ENCODE measurements at places on chromosomes 13 and 19. TPM values are rescaled to one million over a fixed set of nuclear protein-coding genes. Genes with fewer than 3 reads are reported as not detected.

KLC3 gene
- 0.41 TPM for polyA plus RNA-seq

BST2 gene
- polyA plus RNA-seq, result 11.4 TPM

ERICH6B gene
- polyA plus RNA-seq, result 1.3 TPM

HIPK4 gene
- polyA plus RNA-seq, result 1.6 TPM

KIR2DL4 gene
- not detected for polyA plus RNA-seq

TMPRSS9 gene
- 0.67 TPM for polyA plus RNA-seq

PSG4 gene
- not detected for polyA plus RNA-seq

C19orf38 gene
- polyA plus RNA-seq, result 3.7 TPM

FDX2 gene
- polyA plus RNA-seq, result 19.4 TPM

NXNL1 gene
- polyA plus RNA-seq, result not detected

DCAF15 gene
- 21.5 TPM for polyA plus RNA-seq

- no peak for DNase-seq
Observed at GRCh38 chr13:36068566-36068965, 62.6 kb downstream of the DCLK1 start.

DNA sequence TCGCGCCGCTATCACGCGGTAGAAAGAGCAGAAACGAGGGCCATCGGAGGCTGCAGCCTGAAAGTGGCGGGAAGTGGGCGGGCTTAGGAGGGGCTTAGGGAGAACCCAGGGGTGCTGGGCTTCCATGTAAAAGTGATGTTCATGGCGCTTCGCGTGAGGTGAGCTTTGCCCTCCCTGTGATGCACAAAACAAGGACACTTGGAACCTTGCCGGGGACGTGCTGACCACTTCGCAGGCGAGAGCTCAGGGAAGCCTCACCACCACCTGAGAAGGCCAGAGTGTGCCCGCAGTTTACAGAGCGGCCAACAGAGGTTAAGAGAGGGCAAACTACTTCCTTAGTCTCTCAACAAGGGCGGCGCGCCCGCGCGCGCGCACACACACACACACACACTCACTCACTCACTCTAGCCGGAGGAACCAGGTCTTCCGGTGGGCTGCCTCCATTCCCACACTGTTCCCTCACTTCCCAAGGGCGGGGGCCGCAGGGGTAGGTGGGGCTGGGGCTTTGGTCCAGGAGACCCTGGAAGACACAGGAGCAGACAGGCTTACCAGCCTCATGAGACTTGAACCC is 651 bp downstream of the GAPDHS start:
- no peak for DNase-seq

DNA sequence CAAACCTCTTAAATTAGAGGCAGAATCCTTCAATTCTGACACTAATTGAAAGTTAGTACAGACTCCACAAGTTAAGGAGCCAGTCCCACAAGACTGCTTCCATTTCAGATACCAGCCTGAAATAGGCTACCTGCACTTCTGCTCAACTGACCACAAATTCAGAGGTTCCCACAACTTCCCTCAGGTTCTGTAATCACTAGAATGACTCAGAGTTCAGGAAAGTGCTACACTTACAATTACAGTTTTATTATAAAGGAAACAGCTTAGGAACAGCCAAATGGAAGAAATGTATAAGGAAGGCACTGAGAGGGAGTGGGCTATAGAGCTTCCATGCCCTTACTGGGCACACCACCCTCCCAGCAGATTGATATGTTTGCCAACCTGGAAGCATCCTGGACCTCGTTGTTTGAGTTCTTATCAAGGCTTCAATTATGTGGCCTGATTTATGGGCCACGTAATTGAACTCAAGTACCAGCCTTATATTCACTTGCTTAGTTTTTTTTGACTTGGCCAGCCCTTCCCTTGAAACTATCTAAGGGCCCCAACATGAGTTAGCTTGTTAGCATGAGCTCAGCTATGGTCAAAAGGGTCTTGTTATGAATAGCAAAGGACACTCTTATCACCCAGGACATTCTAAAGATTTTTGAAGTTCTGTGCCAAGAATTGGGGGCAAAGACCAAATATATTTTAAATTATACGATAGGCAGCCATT is 25.9 kb downstream of the NBEA start:
- DNase-seq, result no peak

DNA sequence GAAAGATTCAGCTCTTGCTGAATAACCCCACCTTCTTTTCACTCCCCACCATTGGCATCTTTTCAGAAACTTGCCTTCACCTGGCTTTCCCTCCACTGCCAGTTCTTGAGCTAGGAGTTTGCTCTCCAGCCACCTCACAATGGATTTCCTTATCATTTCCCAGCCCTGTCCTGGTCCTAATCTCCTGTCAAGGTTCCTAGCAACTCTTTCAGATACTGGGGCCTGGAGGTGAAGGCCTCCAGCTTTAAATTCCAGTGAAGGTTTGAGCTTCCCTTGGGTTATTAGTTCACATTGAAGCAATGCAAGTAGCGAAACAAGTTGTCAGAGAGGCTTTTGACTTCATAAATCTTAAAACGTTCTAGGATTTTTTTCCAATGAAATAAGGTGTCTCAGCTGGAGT is 320.8 kb upstream of the MAB21L1 start:
- no peak for DNase-seq

DNA sequence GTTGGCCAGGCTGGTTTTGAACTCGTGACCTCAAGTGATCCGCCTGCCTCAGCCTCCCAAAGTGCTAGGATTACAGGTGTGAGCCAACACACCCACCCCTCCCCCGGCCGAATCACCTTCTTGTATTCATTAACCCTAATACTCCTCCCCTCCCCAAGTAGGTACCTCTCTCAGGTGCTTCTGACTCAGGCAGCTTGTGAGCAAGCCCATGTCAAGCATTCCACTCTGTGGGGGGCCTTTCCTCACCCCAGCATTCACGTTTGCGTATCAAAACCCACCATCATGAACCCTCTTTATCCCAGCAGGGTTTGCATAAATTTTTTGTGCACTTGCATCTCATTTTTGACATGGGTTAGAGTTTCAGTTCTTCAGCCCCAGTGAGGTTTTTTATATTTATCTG is 23.6 kb upstream of the RFXAP start:
- DNase-seq, result no peak

- no peak for DNase-seq
Observed at GRCh38 chr19:33806434-33806881, 9.8 kb downstream of the KCTD15 start.

- no peak for DNase-seq
Observed at GRCh38 chr13:39542361-39542760, 60.6 kb downstream of the LHFPL6 start.

DNA sequence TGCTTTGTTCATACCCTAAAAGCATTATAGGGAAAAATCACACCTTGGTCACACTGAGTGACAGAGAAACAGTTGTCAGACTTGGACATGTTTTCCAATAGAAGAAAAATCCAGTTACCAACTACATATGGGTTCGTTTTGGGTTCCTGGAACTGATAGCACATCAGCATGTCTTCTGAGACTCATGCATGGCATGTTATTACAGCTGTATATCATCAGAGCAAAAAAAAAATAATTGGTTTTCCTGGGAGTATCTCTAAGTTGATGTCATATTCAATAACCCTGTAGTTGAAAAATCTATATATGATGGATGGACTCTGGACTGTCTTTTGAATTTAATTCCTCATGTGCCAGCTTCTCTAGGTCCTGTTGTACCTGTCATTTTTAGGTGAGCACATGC is 211.6 kb downstream of the DNAJC15 start:
- DNase-seq, result no peak

GRCh38 chr13:112102243-112102642 is 35.3 kb downstream of the SOX1 start:
- no peak for DNase-seq

DNA sequence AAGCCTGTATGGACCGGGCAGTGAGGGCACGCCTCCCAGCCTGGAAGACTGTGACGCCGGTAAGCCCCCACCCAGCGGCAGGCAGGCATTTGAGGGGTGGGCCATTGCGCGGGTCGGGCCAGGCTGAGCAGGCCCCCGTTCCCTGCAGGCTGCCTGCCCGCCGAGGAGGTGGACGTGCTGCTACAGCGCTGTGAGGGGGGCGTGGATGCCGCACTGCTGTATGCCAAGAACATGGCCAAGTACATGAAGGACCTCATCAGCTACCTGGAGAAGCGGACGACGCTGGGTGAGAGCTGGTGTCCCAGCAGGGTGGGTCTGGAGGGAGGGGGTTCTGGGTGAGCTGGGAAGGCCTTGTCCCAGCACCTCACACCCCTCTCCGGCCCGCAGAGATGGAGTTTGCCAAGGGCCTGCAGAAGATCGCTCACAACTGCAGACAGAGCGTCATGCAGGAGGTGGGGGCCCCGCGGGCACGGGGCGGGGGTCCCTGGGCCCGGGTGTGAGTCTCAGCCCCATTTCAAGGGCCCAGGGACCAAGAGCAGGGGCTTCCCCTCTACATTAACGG is 7.1 kb downstream of the ARHGAP45 start:
- no peak for DNase-seq

GRCh38 chr13:72368031-72368430 is 359.4 kb downstream of the MZT1 start:
- DNase-seq, result no peak

DNA sequence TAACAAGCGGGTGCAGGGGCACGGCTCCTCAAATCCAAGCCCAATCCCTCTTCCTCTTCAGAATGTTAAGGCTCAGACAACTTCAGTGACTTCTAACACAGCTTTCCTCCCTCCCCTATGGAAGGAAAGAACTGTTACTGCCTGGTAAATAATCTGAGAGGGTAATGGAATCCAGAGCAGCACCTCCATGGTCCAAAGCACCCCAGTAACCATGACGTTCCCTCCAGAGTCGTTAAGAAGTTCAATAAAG is 969 bp downstream of the AKT2 start:
- no peak for DNase-seq

DNA sequence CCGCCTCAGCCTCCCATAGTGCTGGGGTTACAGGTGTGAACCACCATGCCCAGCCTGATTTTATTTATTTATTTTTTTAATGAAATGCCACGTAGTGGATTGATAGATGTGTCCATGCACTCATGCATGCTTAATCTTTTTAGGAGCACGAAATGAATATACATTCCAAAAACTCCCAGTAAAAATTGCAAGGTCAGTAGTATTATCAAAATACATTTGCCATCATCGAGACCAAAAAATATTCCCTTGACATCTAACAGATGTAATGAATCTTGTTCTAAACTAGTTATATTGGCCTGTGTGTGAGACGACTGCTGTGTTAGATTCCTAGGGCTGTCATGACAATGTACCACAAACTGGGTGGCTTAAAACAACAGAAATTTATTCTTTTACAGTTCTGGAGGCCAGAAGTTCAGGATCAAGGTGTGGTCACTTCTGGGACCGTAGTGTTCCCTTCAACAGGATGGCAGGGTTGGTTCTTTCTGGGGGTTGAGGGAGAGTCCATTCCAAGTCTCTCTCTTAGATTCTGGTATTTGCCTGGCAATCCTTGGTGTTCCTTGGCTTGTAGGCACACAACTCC is 56.1 kb upstream of the UBL3 start:
- DNase-seq, result no peak

GRCh38 chr13:60327511-60327910 is 69.5 kb upstream of the TDRD3 start:
- peak; percentile 17 for DNase-seq

DNA sequence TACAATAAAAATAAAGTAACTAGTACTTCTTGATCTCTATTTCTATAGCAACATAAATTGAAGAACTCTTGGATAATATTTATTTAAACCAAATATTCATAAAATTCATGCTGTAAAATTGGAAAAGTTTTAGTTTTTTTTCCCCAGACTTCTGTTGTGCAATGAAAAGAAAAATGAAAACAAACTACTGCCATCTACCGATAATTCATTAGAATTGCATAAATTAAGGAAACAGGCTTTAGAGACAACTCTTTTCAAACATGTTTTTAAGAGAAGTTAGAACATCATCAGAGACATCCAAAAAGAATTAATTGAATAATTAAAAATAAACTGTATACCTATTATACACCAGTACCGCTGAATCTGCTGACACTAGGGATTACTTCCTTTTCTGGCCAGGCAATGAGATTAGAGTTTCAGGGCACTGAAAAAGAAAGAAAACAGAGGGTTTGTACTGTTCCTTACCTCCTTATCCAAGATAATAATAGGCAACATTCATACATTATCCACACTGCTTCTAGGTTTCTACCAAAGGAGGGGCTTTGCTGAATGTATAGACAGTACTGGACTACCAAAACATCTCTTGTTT is 4.9 kb downstream of the CCDC122 start:
- DNase-seq, result peak; percentile 10

GRCh38 chr13:64130171-64130570 is 2714.5 kb upstream of the PCDH20 start:
- no peak for DNase-seq

DNA sequence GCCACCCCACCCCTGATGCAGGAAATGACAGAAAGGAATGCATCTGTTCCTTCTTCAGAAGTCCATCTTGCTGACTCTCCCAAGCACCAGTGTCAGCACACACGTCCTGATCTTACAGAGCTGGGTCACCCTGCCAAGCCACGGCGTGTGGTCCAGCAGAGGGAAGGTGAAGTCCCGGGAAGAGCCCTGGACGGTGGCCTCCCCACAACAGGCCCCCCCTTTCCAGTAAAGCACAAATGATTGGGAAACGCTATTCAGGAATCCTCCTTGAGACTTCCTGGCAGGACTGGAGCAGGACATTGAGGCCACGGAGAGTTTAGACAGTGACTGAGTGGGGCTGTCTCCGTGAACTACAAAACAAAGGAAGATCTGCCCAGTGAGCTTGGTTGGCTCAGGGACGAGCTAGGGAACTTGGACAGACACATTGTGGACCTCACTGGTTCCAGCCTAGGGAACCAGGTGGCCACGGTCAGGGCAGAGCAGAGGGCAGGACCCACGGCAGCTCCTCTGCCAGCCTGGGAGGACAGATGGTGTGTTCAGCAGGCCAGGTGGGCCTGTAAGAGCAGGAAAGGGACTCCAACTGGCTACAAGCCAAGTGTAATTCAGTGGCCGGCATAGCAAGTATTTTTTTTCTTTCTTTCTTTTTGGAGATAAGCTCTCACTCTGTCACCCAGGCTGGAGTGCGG is 41.7 kb downstream of the ELL start:
- no peak for DNase-seq

DNA sequence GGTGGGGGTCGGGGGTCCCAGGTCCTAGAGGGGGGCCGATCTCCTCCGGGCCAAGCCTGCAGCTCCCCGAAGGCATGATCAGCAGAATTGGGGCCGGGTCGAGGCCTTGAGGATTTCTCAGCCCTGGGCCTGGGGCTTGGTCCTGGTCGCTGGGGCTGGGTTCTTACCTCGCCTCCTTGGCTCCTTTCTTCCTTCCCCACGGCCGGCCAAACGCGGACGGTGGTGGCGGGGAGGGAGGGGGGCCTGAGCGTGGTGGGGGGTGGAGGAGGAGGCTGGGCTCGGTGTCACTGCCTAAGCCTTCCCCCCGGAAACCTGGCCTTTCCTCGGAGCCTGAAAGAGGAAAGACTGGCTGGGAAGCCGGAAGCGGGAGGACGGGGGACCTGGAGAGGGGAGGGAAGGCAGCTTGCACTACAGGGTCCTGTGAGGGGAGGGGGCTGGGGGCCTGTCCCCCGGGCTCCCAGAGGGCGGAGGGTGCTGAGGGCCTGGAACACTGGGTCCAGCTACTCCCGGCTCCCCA is at the start of gene ZNF579:
TSS of gene ZNF579 (minus strand) at position 221 of the 517 bp plus-strand sequence. CDS start 1,209 bp downstream, outside the sequence.
- DNase-seq, result peak; percentile 91

All from hindlimb muscle (tissue), 1 donor.